NCI-H2029 treated with DMSO at 0.1 percent for 48 hours (cell line): ENCODE measurements at places on chromosomes 3 and 15.

DNA sequence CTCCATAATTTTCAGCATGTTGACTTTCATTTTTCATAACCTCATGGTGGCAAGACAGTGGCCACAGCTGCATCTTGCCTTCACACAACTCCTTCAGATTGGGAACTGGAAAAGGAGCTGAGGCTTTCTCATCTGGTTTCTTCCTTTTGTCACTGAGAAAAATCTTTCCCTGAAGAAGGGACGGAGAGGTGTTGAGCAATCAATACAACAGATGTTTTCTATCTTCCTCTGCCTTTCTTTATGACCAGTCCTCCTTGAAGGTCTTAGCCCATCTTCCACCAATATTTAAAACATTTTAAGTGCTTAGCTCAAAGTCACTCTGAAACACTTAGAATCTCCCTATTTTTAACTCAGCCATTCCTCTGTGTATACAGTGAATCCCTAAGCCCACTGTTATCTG, 11.9 kb downstream of the ZNF660 start:
- DNase-seq: no peak

- no peak for DNase-seq
Observed at GRCh38 chr3:111936191-111936841, 42.5 kb upstream of the ABHD10 start.

DNA sequence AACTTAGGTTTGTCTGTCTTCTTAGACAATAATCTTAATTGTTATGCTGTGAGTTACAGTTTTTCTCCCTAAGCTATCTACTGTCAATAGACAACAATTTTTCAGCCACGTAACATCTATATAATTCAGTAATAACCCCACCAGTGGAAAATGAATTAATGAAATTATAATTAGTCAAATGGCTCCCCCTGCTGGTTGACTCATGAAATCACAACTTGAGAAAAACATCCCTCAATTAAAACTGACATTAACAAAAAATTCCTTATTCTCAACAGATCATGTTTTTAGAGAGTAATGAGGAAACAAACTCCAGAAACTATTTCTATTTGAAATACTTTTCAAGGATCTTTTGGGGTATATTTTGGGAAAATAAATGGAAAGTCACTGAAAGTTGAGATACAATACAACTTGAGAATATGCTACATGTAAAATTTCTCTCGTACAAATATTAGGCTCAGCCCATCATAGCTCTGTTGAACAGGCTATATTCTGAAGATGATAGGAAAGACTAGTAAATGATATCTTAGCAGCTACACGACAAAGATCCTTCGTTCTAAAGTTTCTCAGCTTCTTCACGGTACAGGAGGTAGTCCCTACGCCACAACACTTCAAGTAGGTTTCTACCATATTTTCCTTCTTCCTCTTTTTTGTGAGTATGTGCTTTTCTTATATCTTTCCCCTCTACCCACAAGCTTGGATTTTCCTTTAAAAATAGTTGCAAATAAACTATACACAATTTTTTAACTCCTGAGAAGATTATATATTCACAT, 20.7 kb downstream of the PPP1R2 start:
- DNase-seq: peak; percentile 14

- no peak for DNase-seq
Observed at GRCh38 chr3:69723389-69723788, 15.9 kb upstream of the MITF start.

DNA sequence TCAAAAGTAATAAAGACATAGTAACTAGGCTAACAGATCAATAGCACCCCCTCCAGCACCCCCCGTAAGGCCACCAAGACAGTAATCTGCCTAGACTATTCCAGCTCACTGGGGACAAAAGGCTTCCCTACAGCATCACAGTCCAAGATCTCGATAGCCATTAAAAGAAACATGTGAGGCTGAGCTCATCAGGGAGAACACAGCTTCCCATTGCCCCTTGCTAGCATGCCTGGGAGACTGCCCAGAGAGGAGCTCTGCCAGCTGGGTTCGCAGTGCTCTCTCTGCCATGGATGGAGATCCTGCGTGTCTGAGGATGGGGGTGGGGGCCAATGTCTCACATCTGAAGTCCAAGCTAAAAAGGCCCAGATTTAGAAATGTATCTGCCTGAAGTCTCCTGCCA, 17.8 kb downstream of the LRIG1 start:
- DNase-seq: peak; percentile 33

DNA sequence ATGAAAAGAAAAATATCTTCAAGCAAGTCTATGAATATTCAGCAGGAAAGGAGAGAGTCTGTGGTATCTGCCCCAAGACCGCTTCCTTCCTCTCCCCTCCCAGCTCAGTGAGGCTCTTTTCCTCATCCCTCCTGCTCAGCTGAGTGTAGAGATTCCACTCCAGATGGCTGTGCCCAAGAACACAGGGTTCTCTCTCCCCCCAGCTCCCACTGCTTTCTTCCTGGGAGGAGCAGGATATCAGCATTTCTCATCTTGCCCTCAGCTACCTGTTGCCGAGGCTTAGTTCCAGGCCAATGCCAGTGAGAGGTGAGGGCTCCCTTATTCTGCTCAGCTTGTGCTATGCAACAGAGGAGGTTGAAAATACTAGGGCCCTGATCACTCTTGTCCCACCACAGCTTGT, 211.9 kb downstream of the SV2B start:
- no peak for DNase-seq

GRCh38 chr15:74337607-74338211, 29.7 kb downstream of the CYP11A1 start:
- no peak for DNase-seq

DNA sequence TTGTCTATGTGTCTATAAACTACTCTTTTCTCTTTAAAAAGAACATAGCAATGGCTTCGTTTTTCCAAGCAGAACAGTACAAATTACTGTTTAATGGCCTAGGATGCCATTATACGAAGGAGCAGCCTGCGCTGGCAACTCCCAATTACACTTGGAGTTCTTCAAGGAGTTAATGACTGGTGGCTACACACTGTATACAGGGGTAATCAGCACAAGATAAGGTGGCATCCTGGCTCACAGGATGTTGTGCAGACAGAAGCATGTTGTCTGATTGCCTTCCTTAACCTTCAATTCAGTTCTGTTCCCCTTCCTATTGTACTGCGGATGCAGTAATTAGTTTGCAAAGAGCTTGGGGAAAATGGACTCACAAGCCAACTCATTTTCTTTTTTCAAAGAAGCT, 250.7 kb upstream of the ROBO2 start:
- no peak for DNase-seq

DNA sequence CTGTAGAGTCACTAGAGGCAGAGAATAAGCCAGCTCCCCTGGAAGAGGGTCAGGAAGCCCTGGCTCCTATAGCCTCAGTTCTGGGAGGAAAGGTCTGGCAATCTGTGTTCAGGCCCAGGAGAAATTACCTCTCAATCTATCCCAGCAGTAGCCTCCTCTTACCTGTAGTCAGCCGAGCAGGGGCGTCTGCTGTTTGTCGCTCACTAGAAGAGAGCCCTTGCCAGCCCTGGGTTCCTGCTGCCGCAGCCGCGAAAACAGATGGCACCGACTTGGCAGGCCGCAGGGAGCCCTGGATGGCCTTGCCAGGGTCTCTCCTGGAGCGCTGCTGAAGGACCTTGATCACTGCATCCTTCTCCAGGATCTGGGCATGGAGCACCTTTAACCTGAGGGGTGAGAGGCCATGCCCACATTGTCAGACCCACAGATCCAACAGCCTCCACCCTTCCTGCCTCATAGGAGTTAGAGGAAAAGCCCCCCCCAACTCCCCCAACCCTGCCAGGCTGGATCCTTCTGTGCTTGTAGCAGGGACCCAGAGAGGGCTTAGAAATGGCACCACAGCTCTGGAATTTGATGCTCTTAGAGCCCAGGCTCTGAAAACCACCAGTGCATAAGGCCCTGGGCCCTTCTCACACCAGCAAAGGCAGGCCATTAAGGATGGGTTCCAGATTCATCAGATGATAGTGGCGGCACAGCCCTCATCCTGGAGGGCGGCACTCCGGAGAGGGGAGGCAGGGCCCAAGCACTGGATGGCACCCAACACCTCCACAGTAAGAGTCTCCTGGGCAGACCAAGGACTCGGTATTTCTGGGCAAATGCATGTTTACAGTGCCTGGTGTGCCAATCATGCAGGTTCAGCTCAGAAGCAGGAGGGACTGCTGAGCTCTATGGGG, 14.9 kb downstream of the AMOTL2 start:
- no peak for DNase-seq

DNA sequence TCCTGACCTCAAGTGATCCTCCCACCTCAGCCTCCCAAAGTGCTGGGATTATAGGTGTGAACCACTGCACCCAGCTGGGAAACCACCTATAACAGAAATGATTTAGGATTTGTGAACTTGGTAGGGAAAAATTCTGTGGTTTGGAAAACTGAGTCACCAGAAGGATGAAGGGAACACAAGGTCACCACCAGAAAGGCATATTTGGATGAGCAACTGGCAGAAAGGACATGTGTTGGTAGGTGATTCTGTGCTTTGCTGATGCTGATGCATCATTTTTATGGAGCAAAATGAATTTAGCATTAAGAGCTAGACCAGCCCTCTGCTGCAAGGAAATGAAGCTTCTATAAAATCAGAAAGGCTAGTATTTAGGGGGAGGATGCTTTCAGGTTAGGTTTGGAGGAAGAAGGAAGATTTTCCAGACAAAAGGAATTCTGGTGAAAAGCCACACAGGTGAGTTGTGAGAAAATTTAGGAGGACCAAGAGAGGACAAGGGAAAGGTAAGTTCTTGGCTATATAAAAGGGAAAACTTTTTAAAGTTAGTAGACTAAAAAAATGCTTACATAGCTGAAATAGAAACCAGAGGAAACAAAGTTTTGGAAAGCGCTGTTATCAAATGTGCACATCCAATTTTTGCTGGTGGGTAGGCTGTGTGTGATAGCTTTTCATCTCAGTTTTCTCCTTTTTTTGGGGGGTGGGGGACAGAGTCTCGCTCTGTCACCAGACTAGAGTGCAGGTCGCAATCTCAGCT, 3.6 kb downstream of the PXK start:
- DNase-seq: no peak

DNA sequence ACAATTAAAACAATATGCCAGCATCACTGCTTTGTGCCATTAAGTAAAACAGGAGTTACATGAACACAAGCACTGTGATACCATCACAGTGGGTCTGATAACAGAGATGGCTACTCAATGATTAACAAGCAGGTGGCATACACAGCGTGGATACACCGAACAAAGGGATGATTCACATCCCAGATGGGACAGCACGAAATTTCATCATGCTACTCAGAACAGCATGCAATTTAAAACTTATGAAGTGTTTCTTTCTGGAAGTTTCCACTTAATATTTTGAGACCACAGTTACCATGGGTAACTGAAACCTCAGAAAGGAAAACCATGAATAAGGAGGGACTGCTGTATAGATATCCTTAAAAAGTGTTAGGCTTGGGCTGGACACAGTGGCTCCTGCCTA, 44.5 kb downstream of the SLC24A1 start:
- no peak for DNase-seq

- DNase-seq: no peak
Observed at GRCh38 chr3:177126015-177126773, 71.1 kb downstream of the TBL1XR1 start.

DNA sequence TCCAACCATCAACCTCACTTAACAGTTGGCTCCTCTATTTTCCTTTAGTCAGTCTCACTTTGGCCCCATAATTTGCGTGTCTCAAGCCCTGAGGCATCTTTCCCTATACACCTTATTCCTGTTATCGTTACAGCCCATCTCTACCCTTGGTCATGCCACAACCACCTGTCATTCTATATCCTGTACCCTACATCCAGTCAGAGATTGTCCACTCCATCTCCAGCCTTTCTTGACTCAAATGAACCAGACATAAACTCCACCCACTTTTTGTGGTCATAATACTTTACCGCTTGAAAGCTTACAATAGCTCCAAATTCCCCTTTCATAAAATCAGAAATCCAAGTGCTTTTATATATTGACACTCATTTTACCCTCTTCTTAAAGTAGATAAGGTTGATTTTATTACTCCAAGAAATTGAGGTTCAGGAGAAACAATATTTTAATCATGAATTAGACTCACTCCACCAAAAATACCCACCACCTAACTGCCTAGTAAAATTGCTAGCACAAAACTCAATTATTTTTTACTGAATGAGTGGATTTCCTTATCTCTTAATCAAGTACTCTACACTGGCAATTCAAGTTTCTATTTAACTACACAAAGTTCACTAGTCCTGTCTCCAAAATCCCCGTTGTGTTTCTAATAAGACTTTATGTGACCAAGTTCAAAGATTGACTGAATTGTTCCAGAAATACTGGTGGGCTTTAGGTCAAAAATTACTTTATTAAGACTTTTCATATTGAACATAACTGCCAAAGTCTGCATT, 9.1 kb downstream of the CCR4 start:
- no peak for DNase-seq

DNA sequence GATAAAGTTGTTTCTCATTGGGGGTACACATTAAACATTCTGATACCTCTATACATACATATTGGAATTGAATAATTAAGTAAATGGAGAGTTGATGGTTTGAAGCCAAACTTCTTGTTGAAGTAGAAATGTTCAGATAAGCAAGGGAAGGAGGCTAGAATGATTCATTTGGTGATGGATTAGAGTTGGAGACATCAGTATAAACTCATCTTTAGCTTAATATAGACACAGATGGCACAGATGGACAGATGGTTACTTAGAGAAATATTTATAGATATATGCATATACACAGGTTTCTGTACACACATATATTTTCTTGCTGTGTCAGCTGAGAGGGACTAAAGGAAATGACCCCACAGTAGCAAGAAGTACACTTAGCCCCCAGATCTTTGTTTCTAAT, 69.5 kb downstream of the LRRC49 start:
- DNase-seq: no peak

DNA sequence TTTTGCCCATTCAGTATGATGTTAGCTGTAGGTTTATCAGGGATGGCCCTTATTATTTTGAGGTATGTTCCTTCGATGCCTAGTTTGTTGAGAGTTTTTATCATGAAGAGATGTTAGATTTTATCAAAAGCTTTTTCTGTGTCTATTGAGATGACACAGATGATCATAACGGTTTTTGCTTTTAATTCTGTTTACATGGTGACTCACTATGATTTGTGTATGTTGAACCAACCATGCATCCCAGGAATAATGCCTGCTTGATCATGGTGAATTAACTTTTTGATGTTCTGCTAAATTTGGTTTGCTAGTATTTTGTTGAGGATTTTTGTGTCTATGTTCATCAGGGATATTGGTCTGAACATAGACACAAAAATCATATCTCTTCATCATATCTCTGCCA, 8.3 kb downstream of the GPR156 start:
- DNase-seq: no peak

DNA sequence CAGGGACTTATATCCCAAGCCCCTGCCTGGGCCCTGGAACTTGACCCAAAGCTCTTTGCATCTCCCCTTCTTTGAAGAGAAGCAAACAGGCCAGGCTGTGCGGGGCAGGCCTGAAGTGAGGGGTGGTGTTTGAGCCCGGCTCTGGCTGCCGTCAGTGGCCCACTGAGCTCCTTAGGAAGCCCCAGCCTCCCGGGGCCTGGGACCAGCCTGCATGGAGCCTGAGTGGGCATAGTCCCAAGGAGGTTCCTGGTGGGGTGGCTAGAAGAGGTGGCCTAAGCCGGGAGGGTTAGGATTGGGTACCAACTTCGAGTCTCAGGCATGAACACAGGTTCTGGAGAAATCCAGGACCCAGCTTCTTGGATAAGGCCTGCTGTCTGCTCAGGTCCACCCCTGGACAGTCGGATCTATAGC, 6.4 kb downstream of the TMIE start:
- DNase-seq: no peak

GRCh38 chr3:111033470-111034050, 38.1 kb upstream of the NECTIN3 start:
- no peak for DNase-seq

- DNase-seq: no peak
Observed at GRCh38 chr3:195140816-195141793, 129.9 kb downstream of the XXYLT1 start.
